ENCODE measurements at places on chromosomes 2 and 18. TPM values are rescaled to one million over a fixed set of nuclear protein-coding genes. Genes with fewer than 3 reads are reported as not detected.
A peak's percentile ranks its signal among the peaks of the same experiment; 100 is the strongest.

GRCh38 chr2:74728842-74729241, 74.8 kb downstream of the SEMA4F start:
- H3K27ac ChIP-seq = no peak overlapping the region
- DNase-seq = no peak
- H3K36me3 ChIP-seq = no peaks in the 10 kb centered on the region
- H3K4me1 ChIP-seq = no peaks in the 10 kb centered on the region

- no peaks in the 10 kb centered on the region for H3K27me3 ChIP-seq
- no peak overlapping the region for H3K27ac ChIP-seq
- DNase-seq = no peak
- no peaks in the 10 kb centered on the region for H3K36me3 ChIP-seq
- no peaks in the 10 kb centered on the region for H3K4me1 ChIP-seq
Measured at GRCh38 chr2:189337656-189338055, 103.6 kb upstream of the WDR75 start.

DNA sequence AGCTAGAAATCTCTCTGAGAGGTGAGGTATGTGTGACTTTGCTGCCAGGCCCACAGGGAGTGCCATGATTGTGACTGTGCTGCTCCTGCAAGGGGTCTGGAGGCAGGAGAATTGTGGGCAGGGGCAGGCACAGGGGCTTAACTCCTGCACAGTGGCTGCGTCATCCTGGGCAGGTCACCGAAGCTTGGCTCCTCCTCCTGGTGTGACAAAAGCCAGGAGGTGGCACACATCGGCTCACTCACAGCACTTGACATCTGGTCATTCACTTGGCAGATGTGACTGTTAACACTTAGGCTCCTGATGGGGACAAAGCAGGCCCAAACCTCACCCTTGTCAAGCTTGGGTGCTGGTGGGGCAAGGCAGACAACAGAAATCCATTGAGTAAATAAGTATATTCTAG, 36.4 kb upstream of the GLI2 start:
- no peak overlapping the region for H3K4me3 ChIP-seq
- peaks cover 7% of the 10 kb centered on the region for H3K27me3 ChIP-seq
- no peaks in the 10 kb centered on the region for H3K36me3 ChIP-seq
- DNase-seq = no peak
- no peak overlapping the region for H3K27ac ChIP-seq

DNA sequence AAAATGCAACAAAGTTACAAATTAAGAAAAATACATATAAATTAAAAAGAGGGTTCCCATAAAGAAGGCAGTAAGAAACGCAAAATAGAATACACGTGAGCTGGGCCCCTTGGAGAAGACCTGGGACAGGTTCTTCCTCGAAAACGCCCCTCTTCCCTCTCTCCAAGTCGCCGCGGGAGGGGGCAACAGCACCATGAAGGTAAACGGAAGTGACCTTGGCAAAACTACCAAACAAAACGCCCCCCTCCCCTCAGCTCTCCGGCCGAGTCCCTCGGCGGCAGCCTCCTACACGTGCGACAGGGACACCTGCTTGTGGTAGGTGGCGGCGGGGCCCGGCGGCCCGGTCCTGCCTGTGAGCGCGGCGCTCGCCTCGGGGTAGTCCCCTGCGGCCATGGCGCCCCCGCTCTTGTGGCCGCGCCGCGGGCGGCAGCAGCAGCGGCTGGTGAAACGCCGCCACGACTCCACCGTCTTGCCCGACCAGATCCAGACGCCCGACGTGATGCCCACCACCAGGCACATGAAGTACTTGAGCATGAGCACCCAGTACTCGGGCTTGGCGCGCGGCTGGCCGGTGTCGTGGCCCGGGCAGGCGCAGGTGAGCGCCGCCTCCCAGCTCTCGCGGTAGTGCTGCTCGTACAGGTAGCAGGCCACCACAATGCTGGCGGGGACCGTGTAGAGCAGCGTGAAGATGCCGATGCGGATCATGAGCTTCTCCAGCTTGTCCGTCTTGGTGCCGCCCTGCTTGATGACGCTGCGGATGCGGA, 2.8 kb downstream of the FZD5 start:
- H3K4me3 ChIP-seq = peak overlapping the region; percentile 32
- H3K27ac ChIP-seq = no peak overlapping the region
- H3K36me3 ChIP-seq = no peaks in the 10 kb centered on the region
- H3K27me3 ChIP-seq = no peaks in the 10 kb centered on the region
- no peak for DNase-seq
- H3K4me1 ChIP-seq = peaks cover 8% of the 10 kb centered on the region

DNA sequence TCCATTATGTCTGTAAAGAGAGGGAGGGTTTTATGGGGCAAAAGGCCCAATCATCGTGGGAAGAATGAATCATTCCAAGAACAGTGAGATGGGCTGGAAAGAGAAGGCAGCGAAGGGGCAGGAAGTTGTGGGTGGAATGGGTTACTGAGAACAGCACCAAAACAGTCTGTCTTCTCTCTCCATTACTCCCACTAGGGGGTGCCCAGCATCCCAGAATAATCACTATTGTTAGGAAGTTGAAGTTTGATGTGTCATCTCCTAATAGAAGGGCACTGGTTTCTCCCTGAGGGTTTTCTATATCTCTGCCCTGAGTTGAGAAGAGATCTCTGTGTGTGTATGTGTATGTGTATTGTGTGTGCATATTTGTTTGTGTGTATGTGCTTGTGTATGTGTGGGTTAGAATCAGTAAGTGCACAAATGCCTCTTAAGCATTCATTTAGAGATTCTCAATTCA, 76.6 kb upstream of the MAP4K3 start:
- no peaks in the 10 kb centered on the region for H3K36me3 ChIP-seq
- H3K4me3 ChIP-seq = no peak overlapping the region
- no peak for DNase-seq

- no peak overlapping the region for H3K27ac ChIP-seq
- no peak overlapping the region for H3K4me3 ChIP-seq
- no peaks in the 10 kb centered on the region for H3K27me3 ChIP-seq
- no peaks in the 10 kb centered on the region for H3K4me1 ChIP-seq
- H3K36me3 ChIP-seq = no peaks in the 10 kb centered on the region
Measured at GRCh38 chr18:55501579-55501978, 86.4 kb downstream of the TCF4 start.

DNA sequence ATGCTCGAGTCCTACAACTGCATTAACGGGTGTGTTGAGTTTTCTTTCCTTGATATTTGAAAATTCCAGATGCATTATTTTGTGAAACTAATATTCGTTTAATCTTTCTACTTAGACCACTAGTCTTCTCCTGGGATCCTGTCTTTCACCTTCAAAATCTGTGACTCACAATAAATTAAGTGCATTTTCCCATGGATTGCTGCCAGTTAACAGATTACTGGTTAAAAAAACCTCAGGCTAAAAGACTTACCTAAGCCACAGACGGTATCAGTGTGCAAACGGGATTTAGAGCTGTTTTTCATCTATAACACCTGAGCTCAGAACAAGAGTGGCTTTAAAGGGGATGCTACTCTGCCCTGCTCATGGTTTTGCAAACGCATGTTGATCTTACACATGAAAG, 10.2 kb downstream of the FECH start:
- no peak overlapping the region for H3K27ac ChIP-seq
- DNase-seq = no peak
- no peaks in the 10 kb centered on the region for H3K27me3 ChIP-seq
- peaks cover 5% of the 10 kb centered on the region for H3K4me1 ChIP-seq
- peaks cover 2% of the 10 kb centered on the region for H3K36me3 ChIP-seq

GRCh38 chr18:5909125-5909524, 13.8 kb upstream of the TMEM200C start:
- H3K27ac ChIP-seq = no peak overlapping the region
- H3K4me1 ChIP-seq = no peaks in the 10 kb centered on the region
- no peaks in the 10 kb centered on the region for H3K36me3 ChIP-seq

The KATNAL2 gene
- not detected for total RNA-seq

The CFC1 gene
- total RNA-seq = not detected

The CRACDL gene
- total RNA-seq = 1.7 TPM

The TSPYL6 gene
- not detected for total RNA-seq
